Common myeloid progenitor, CD34-positive (primary cell): ENCODE measurements at places on chromosomes 11 and 22.

GRCh38 chr11:86115542-86116385 lies 46.9 kb upstream of the PICALM start:
- no peak overlapping the region for H3K27ac ChIP-seq
- no peaks in the 10 kb centered on the region for H3K27me3 ChIP-seq
- no peak overlapping the region for H3K4me3 ChIP-seq
- no peaks in the 10 kb centered on the region for H3K36me3 ChIP-seq
- peaks cover 5% of the 10 kb centered on the region for H3K4me1 ChIP-seq
- DNase-seq = no peak

GRCh38 chr11:27599217-27599616 lies 92.6 kb upstream of the LIN7C start:
- no peaks in the 10 kb centered on the region for H3K4me1 ChIP-seq
- no peak overlapping the region for H3K4me3 ChIP-seq
- H3K36me3 ChIP-seq = no peaks in the 10 kb centered on the region
- H3K27ac ChIP-seq = no peak overlapping the region
- no peak for DNase-seq

- H3K27me3 ChIP-seq = no peaks in the 10 kb centered on the region
- DNase-seq = no peak
- H3K4me1 ChIP-seq = no peaks in the 10 kb centered on the region
These were observed 7.8 kb upstream of the ACR start for GRCh38 chr22:50730013-50730891.

DNA sequence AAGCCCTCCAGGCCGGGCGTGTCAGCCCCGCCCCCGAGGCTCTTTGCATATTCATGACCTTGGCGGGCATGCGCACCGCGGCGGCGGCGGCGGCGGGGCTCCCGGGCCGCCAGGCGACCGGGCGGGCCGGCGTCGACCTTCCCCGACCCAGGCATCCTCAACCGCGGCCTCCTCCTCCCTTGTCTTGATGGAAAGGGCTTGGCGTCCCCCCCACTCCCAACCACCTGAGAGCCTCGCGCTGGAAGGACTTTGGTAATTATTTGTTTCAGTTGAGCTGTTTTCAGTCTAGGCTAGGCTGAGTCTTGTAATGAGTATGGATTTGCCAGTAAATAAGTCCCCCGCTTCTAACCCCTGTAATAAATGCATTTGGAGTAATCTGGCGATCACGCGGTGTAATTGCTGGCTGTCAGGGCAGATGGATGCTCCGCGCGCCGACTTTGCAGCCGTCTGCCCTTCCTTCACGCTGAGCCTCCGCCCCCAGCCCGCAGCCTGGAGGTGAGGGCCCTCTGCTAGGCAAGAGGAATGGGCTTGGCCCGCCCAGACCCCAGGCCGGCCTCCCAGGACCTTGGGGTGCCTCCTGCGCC lies 25.2 kb downstream of the FLRT1 start:
- no peaks in the 10 kb centered on the region for H3K4me1 ChIP-seq
- peak overlapping the region; percentile 51 for H3K4me3 ChIP-seq
- peaks cover 12% of the 10 kb centered on the region for H3K27me3 ChIP-seq
- DNase-seq = peak; percentile 56

DNA sequence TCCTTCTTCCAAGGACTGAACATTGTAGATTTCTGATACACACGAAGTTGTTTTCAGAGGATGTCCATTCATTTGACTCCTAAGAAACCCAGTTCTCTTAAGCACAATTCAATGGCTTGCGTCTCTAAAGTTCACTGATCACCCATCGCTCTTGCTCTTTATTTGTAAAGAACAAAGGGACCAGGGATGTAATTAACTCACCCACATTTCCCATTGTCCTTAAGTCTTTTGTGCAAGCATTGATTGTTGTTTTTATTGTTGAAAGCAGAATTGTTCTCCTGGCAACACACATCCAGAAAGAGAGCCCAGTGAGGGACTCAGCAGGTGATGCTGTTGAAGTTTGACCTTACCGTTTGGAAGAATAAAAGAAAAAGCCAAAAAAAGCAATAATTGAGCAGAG lies 59.2 kb downstream of the SPON1 start:
- no peaks in the 10 kb centered on the region for H3K36me3 ChIP-seq
- H3K4me3 ChIP-seq = no peak overlapping the region
- H3K27ac ChIP-seq = no peak overlapping the region
- DNase-seq = no peak
- peaks cover 3% of the 10 kb centered on the region for H3K27me3 ChIP-seq

DNA sequence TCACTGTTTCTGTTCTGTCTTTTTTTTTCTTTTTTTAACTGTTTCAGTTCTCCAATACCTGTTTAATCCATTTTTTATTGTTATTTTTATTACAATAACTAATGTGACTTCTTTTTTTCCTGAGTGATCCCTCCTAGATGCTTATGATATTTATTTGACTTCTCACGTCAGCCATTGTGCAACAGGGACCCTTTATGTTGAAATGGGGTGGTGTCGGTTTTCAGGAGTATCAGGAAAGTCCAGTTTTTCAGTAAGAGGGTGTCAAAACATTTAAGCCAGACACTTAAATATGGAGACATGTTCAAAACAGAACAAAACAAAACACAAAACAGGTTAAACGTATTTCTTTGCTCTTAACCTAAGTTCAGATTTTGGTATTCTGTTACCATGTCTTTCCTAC lies 418.8 kb downstream of the DYNC2H1 start:
- no peaks in the 10 kb centered on the region for H3K36me3 ChIP-seq
- H3K27ac ChIP-seq = no peak overlapping the region
- no peak for DNase-seq

GRCh38 chr11:63919267-63920125 lies 2.5 kb upstream of the RCOR2 start:
- H3K4me3 ChIP-seq = peak overlapping the region; percentile 55
- H3K27ac ChIP-seq = no peak overlapping the region
- no peak for DNase-seq

DNA sequence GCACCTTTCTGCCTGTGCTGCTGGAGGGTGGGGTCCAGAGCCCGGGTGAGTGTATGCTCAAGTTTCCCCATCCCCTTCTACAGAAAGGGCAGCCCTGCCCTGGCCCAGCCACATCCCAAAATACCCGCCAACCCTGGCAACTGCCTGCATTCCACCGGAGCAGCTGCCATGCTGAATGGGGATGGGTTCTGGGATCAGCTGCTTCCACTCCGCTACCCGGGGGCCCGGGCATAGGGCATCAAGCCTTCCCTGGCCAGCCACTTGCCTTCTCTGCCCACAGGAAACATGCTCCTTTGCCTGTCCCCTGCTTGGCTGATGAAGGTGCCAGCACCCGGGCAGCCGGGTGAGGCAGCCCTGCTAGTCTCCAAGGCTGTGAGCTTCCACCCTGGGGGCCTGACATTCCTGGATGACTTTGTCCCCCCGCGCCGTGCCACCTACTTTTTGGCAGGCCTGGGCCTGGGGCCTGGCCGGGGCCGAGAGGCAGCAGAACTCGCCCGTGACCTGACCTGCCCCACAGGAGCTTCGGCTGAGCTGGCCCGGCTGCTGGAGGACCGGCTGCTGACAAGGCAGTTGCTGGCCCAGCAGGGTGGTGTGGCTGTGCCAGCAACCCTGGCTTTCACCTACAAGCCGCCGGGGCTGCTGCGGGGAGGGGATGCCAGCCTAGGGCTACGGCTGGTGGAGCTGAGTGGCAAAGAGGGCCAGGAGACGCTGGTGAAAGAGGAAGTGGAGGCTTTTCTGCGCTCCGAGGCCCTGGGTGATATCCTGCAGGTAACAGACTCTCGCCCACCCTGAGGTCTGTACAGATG lies 3.2 kb downstream of the CARNS1 start:
- H3K27ac ChIP-seq = no peak overlapping the region
- H3K4me3 ChIP-seq = peak overlapping the region; percentile 19
- no peaks in the 10 kb centered on the region for H3K27me3 ChIP-seq
- peak; percentile 73 for DNase-seq

- no peak overlapping the region for H3K4me3 ChIP-seq
- peaks cover 66% of the 10 kb centered on the region for H3K4me1 ChIP-seq
- no peak for DNase-seq
- H3K27me3 ChIP-seq = no peaks in the 10 kb centered on the region
- peaks cover 18% of the 10 kb centered on the region for H3K36me3 ChIP-seq
- H3K27ac ChIP-seq = no peak overlapping the region
These were observed 8.8 kb downstream of the ZBTB16 start for GRCh38 chr11:114068327-114068726.

DNA sequence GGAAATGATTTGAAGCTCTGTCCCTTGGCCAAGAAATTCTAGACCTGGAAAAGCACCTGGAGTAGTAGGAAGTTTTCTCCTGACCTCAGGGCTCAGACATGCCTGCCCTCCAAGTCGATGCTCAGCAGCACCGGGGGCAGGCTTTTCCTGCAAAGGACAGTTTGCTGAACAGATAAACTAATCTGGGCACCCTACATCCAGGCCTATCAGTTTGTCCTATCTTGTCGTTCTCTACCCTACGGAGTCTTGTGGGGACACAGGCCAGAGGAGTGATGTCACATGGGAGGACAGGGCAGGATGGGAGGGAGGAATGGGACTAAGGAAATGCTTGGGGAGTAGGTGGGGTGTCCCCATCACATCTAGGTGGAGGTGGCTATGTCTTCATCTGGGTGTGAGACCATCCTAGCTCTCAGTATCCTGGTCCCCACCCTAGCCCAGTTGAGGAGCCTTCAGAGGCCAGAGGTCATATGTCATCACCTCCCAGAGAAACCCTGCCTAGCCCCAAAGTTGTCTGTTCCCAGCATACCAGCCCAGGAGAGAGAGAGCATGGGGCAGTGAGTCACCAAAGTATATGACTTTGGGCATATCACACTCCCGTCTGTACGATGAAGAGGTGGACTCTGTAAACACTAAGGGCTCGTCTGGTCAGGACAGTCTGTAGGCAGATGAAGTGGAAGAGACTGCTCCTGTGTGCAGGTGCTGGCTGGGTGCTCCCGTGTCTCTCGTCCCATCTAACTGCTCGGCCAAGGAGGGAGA lies 18.1 kb upstream of the FCHSD2 start:
- no peaks in the 10 kb centered on the region for H3K27me3 ChIP-seq
- no peak overlapping the region for H3K4me3 ChIP-seq
- no peaks in the 10 kb centered on the region for H3K36me3 ChIP-seq
- peaks cover 64% of the 10 kb centered on the region for H3K4me1 ChIP-seq

DNA sequence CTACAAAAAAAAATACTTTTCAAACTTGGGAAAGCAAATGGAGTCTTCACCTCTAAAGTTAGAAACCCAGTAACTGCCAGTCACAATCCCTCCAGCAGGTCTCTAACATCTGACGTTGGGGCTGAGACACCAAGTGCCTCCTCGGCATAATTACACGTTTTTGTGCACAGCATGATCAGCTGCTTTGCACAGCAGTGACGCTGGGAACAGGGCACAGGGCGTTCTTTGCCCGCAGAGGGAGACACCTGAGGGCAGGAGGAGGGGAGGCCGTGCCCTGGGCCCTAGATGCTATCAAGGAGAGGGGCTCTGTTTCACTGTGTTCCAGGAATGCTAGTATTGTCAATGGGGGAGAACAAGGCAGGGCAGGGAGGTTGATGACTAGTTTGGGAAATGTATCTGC lies 120.1 kb downstream of the PARVA start:
- H3K27me3 ChIP-seq = no peaks in the 10 kb centered on the region
- H3K4me1 ChIP-seq = no peaks in the 10 kb centered on the region
- H3K27ac ChIP-seq = no peak overlapping the region
- no peaks in the 10 kb centered on the region for H3K36me3 ChIP-seq
- no peak overlapping the region for H3K4me3 ChIP-seq

DNA sequence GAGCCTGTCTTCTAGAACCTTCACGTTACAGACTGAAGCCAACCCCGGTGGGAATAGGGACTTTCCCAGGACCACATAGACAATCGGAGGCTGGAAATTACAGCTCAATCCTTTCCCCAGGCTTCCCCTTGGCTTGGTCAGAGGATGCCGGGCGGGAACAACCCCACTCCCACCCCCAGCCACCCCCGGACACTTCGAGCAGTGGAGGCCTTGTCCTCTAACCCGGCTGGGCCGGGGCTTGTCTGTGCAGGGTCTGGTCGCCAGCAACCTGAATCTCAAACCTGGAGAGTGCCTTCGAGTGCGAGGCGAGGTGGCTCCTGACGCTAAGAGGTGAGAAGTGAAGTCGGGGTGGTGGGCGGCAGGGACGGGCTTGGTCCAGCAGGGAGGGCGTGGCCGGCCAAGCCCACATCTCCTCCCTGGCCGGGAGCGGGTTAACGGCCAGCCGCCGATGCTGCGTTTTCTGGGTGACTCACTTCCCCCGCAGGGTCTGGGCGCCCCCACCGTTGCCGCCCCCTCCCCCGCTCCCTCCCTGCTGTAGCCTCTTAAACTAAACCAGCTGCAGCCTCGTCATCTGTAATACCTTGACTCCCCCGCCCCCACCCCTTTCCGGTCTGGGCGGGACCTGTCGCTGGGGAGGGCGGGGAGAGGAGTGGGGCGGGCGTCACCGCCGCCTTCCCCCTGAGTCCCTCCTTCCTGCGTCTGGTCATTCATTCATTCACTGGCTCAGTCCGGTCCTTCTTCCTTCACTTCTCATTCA lies 1.5 kb downstream of the LGALS1 start:
- H3K27ac ChIP-seq = peak overlapping the region; percentile 90
- no peaks in the 10 kb centered on the region for H3K36me3 ChIP-seq
- H3K4me1 ChIP-seq = peaks cover 5% of the 10 kb centered on the region
- H3K4me3 ChIP-seq = no peak overlapping the region
- DNase-seq = peak; percentile 93
- no peaks in the 10 kb centered on the region for H3K27me3 ChIP-seq

DNA sequence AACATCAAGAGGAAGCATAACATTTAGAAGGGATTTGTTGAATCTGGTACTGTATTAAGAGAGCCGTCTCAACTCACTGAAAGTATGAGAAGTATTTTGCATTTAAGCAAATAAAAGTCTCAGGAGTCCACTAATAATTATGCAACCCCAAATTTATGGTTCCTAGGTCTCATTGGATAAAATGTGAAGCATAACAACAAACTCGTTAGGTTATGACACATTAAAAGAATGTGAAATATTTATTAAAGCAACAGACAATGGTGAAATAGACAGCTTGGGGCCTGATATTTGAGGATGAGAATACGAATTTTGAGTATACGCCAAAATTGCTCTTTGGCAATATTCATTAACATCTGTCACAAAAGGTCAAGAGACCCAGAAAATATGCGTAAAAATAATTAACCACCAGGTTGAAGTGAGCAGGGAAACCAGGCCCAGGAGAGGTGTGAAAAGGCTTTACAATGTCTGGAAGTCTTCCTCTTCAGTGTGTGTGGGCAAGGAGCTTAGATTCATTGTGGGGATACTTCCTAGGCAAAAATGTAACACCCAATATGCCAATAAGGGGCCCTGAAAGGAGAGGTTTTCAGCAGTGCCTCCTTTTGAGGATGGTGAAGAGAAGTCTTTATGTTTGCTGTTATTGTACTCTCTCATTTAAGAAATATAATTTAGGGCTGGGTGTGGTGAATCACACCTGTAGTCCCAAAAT lies 89.2 kb downstream of the FDX1 start:
- no peak for DNase-seq
- no peaks in the 10 kb centered on the region for H3K36me3 ChIP-seq
- H3K4me1 ChIP-seq = no peaks in the 10 kb centered on the region
- no peak overlapping the region for H3K4me3 ChIP-seq

- H3K27ac ChIP-seq = peak overlapping the region; percentile 73
- H3K36me3 ChIP-seq = peaks cover 2% of the 10 kb centered on the region
- H3K4me1 ChIP-seq = peaks cover 19% of the 10 kb centered on the region
- H3K27me3 ChIP-seq = no peaks in the 10 kb centered on the region
These were observed 30.5 kb downstream of the ARAP1 start for GRCh38 chr11:72721689-72722049.

- no peaks in the 10 kb centered on the region for H3K36me3 ChIP-seq
- H3K4me1 ChIP-seq = no peaks in the 10 kb centered on the region
- peaks cover 15% of the 10 kb centered on the region for H3K27me3 ChIP-seq
- no peak for DNase-seq
- peak overlapping the region; percentile 53 for H3K4me3 ChIP-seq
- H3K27ac ChIP-seq = no peak overlapping the region
These were observed 480 bp downstream of the PLEKHA7 start for GRCh38 chr11:17013548-17014320.

GRCh38 chr11:93846411-93846810 lies 4.0 kb downstream of the VSTM5 start:
- H3K4me3 ChIP-seq = no peak overlapping the region
- peaks cover 3% of the 10 kb centered on the region for H3K4me1 ChIP-seq
- H3K27ac ChIP-seq = no peak overlapping the region
- DNase-seq = no peak
- H3K36me3 ChIP-seq = no peaks in the 10 kb centered on the region
